ENCODE measurements at places on chromosomes 1 and 21.

DNA sequence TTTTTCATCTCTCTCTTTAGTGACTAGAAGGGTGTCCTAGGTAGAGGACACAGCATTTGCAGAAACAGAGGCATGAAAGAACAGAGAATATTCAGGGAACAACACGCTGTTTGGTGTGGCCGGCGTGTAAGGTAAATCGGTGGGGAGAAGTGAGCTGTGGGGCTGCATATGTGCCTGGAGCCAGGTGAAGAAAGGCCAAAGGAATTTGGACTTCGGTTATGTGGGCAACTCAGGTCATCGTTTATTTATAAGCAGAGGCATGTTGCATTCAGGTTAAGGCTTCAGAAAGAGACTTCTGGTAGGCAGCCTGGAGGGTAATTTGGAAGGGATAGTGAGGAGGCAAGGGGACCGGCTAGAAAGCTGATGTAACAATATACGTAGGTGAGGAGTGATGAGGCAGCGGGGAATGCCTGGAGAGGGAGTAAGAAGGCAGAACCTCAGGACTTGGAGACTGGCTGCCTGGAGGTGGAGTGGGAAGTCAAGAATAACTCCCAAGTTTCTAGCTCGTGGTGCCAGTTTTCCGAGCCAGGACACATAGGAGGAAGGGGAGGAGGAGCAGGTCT is 64.1 kb upstream of the ACOT11 start:
- no peak for DNase-seq

DNA sequence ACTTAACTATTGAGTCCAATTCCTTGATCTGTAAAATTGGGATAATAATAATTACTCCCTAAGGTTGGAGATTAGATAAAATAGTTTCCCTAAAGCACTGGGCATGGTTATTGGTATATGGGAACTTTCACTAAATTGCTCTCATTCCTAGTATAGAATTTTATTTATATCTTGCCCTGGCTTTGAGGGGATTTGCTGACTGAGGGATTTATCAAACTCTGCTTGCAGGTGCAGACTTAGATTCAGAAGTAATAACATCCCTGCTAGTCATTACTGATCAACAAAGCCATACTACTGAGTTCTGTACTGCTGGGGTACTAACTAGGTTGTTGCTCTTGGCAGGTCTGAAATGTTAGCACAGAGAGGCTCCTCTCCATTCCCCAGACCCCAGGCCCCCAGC is 41.9 kb downstream of the CASQ2 start:
- no peak for DNase-seq

- no peak for DNase-seq
These were observed 5.3 kb downstream of the DENND2D start for GRCh38 chr1:111195002-111195684.

- DNase-seq = no peak
These were observed 668.8 kb downstream of the PTPRC start for GRCh38 chr1:199307496-199308264.

DNA sequence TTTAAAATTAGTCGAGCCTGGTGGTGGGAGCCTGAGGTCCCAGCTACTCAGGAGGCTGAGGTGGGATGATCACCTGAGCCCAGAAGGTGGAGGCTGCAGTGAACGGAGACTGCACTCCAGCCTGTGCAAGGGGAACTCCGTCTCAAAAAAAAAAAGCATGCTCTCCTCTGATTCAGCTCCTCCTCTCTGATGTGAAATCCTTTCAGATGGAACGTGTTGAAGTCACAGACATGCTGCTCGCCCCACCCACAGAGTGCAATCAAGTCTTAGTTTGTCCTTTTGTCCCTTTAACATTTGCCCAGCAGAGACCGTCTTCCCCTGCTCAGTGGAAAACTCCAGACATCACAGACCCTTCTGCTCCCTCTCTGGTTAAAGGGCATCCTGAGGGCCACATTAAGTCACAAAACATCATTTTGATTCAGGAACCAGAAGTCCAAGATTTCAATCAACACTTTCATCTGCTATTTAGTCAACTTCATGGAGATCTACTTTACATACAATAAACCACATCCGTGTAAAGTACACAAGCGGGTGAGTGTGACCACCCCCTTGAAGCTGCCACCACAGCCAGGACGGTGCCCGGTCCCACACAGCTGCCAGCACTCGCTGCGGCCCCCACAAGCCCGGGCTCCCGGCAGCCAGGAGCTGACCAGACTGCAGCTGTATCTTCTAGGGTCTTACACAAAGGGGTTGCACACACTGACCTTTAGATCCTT is 18.9 kb upstream of the RNF223 start:
- DNase-seq = no peak

GRCh38 chr1:91753878-91754277 is 132.1 kb downstream of the TGFBR3 start:
- DNase-seq = peak; percentile 60

- DNase-seq = no peak
These were observed 4.1 kb downstream of the HEYL start for GRCh38 chr1:39635205-39635870.

DNA sequence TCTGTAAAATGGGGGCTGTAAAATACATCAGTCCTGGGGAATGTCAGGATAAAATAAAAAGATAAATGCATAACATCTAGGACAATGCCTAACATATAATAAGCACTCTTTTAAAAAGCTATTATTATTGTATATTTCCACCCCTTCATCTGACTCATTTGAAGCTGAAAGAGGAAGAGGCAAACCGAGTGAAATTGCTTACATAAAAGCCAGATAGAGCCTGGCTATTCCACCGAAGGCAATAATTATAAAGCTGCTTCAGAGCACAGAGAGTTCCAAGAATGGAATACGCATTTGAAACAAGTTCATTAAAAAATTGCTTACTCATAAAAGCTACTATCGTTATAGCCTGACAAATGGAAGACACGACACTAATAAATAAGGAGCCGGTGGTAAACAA is 186.1 kb upstream of the CAMK1G start:
- DNase-seq = no peak

GRCh38 chr1:77382366-77382765 is 100.5 kb downstream of the AK5 start:
- peak; percentile 40 for DNase-seq

DNA sequence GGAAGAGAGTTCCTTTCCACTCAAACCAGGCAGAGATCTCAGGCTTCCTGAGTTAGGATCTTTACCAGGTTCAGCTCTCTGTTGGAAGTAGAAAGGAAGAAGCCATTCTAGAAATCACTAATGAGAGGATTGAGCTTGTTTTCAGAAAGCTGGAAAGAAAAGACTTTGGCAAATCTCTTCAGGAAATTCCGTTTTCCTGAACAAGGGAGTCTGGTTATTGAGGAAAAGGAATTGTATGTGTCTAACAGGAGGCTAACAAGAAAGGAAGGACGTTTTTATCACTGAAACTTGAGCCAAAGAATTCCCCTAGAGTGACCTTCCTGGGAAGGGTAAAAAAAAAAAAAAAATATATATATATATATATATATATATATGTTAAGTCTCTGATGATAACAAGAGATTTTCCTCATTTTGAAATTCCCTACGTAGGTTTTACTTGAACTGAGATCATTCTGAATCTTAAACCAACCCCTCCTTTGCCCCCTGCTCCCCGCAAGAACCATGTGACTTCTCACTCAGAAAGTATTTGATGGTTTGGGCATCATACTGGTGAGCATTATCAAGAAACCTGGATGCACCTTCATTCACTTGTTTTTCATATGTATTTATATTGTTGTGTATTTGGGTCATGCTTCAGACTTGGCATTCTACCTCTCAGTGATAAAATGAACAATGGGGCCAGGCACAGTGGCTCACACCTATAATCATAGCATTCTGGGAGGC is 98.4 kb upstream of the BMP8A start:
- DNase-seq = no peak

- no peak for DNase-seq
These were observed 49.5 kb downstream of the KIAA1614 start for GRCh38 chr1:180962178-180962577.

DNA sequence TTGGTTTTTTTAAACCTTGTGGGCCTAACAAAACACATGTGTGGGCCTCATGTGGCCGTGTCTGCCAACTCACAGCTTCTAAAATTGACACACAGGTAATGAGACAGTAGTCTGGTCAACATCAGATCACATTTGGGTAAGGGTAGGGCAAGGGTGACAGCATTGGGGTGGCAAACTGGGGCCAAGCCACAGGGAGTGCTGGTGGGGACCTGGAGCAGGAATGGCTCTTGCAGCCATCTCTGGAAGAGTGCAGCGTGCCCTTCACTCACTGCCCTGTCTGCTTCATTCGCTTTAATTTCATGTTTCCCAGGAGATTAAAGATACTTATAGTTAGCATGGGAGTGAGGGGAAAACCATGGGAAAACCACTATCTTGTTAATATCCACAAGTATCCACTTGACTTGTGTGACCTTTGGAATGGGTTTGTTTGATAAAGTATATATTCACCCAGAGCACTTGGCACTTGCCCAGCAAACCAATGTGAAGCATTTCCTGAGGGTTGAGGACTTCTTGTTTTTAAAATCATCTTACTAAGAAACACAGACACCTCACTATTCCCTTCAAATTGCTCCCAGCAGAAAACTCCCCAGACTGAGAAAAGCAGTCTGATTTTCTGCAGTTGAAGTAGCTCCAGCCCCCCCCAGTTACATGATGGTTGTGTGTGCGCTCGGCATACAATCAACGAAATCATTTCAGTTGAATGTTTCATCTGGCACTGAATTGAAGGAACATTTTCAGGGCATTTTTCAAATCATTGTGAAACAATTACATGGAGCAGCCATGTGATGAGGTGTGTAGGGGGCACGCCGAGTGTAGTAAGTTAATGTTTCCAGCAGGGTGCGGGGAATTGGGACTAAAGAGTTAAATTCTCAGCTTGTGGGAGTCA is 175.7 kb downstream of the VPS13D start:
- DNase-seq = peak; percentile 55

- no peak for DNase-seq
These were observed 4.8 kb downstream of the AMPD2 start for GRCh38 chr1:109624201-109625010.

GRCh38 chr1:177573901-177574300 is 396.0 kb downstream of the SEC16B start:
- DNase-seq = no peak

GRCh38 chr1:221448585-221449175 is 293.2 kb downstream of the DUSP10 start:
- no peak for DNase-seq

DNA sequence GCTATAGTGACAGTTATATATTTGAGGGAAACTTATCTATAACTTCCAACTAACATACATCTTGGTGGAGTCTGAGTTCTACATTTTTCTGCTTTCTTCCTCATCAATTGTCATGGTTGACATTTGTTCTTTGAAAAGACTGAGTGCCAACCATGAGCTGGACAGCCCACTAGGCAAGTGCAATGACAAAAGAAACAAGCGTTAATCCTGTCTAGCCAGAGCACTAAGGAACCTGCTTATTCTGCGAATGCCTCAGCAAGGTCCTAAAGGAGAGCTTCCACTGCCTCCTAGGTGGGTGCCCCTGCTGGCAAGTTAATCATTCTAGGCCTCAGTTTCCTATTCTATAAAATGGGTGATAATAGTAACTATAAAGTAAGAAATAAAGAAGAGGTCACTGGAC is 44.8 kb downstream of the IRF2BP2 start:
- DNase-seq = no peak

DNA sequence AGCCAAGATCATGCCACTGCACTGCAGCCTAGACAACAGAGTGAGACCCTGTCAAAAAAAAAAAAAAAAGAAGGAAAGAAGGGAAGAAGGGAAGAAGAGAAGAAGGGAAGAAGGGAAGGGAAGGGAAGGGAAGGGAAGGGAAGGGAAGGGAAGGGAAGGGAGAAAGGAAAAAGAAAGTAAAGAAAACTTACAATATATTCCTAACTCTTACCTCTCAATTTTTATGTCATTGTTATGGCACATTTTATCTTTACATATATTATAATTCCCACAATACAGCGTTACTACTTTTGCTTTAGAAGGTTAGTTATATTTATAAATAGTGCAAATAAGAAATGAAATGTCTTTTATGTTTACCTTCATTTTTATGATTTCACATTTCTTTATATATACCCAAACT is 358.7 kb downstream of the HHIPL2 start:
- no peak for DNase-seq

- no peak for DNase-seq
These were observed 47.8 kb downstream of the UCK2 start for GRCh38 chr1:165875171-165875570.

DNA sequence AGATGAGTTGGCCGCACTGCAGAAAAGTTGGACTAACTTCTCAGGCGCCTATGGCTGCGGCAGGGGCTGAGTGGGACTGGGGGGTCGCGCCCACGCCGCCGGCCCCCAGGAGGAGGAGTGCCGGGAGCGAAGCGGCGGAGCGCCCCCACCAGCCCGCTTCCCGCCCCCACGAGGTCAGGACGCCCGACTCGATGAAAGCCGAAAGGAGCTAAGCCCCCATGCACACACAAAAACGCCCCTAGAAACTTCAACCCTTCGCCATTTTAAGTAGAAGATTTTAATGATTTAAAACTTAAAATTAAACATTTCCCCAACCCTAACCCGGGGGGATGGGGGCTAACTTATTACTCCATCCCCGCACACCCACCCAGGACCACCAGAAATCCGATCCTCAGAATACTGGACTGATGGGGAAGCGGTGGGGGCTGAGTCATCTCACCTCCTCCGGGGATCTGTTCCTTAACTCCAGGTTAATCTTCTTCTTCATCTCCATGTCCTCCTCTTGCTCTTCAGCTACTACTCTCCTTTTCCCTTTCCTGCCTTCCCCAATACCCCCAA is 539 bp downstream of the ANP32E start:
- no peak for DNase-seq

DNA sequence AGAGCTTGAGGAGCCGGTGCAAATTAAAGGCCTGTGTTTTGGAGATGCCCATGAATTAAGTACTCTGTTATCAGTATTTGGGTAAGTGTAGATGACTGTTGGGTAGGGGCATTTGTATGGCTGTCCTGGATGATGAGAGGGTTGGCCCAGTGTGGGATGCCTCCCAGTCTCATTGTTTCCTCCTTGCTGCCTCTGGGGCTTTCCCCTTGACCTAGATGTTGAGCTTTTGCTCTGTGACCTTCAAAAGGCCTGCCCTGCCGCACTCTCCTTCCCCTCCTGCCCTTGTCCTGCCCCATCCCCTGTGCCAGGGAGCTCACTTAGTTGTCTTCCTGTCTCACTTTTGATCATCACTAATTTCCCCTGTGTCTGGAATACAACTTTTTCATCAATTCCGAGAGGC is 10.0 kb downstream of the GALNT2 start:
- DNase-seq = no peak

- no peak for DNase-seq
These were observed 145.8 kb upstream of the SAMSN1 start for GRCh38 chr21:14691914-14692313.
